ENCODE measurements at places on chromosomes 16 and 17. TPM values are rescaled to one million over a fixed set of nuclear protein-coding genes. Genes with fewer than 3 reads are reported as not detected.

DNA sequence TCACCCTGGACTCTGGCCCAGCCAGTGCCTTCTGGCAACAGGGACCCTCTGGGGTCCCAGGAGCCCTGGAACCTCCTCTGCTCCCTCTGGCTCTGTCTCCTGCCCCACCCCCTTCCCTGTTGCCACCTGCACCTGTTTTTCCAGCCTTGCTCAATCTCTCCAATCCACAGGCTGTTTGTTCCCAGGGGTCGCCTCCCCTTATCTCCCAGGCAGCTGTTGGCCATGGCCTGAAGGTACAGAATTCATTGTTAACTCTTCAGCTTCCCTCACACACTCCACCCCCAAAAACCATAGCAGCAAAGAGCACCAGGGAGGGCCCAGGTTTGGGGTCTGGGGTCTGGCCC, 39.3 kb upstream of the TOB1 start:
- H3K4me3 ChIP-seq = peak overlapping the region; percentile 10
- no peak for DNase-seq
- H3K27me3 ChIP-seq = no peaks in the 10 kb centered on the region
- H3K4me1 ChIP-seq = peaks cover 33% of the 10 kb centered on the region
- H3K27ac ChIP-seq = peak overlapping the region; percentile 95

GRCh38 chr17:55842405-55843158, 91.7 kb downstream of the PCTP start:
- no peaks in the 10 kb centered on the region for H3K4me1 ChIP-seq
- H3K27me3 ChIP-seq = peaks cover 14% of the 10 kb centered on the region
- no peak for DNase-seq
- no peak overlapping the region for H3K27ac ChIP-seq

DNA sequence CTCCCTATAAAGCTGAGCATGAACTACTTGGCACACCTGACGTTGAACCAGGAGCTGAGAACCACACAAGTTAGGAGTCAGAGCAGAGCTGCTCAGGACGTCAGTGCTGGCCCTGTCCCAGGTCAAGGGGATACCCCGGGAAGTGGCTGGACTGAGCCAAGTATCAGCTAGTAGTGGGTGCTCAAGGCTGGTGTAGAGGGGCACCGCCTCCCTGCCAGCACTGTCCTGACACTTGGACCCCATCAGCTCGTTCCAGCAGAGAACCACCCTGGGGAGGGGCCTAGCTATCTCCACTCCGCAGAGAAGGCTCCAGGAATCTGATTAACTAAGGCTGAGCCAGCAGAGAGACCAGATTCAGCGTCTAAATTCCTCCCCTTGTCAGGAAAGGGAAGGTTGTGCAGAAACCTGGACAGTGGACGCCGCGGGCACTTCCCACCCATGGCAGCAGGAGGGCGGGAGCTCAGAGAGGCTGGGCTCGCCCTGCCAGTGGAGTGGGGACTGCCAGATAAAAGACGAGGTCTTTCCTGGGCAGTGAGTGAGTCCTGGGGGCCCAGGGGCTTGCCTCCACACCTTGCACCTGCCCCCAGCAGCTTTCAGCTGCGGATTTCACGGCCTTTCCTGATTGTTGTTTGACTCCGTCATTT, 21.0 kb downstream of the C16orf90 start:
- H3K4me3 ChIP-seq = no peak overlapping the region
- DNase-seq = no peak
- no peaks in the 10 kb centered on the region for H3K27me3 ChIP-seq
- no peaks in the 10 kb centered on the region for H3K4me1 ChIP-seq
- no peak overlapping the region for H3K27ac ChIP-seq

BCO1 gene
- not detected for total RNA-seq

DNA sequence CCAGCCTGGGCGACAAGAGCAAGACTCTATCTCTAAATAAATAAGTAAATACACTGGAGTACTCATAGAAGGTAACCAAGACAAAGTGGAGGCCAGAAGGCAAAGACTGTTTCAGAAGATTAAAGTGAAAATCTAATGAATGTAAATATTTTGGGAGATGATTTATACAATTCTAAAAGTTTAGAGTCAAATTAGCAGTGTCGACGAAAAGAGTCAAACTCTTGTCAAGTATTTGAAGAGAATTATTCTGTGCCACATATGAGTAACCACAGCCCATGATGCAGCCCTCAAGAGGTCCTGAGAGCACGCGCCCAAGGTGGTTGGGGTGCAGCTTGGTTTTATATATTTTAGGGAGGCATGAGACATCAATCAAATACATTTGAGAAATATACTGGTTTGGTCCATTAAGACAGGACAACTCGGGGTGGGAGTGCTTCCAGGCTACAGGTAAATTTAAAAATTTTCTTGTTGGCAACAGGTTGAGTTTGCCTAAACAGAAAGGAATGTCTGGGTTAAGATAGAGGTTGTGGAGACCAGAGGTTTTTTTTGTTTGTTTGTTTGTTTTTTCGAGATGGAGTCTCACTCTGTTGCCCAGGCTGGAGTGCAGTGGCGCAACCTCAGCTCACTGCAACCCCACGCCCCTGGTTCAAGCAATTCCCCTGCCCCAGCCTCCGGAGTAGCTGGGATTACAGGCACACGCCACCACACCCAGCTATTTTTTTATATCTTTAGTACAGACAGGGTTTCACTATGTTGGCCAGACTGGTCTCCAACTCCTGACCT, 3.5 kb downstream of the CFDP1 start:
- H3K27ac ChIP-seq = no peak overlapping the region
- H3K4me3 ChIP-seq = no peak overlapping the region
- no peaks in the 10 kb centered on the region for H3K27me3 ChIP-seq
- peaks cover 18% of the 10 kb centered on the region for H3K4me1 ChIP-seq
- peaks cover 11% of the 10 kb centered on the region for H3K36me3 ChIP-seq
- DNase-seq = no peak

GRCh38 chr16:19980632-19981265, 92.9 kb downstream of the GPR139 start:
- H3K27ac ChIP-seq = no peak overlapping the region
- no peaks in the 10 kb centered on the region for H3K36me3 ChIP-seq
- DNase-seq = peak; percentile 6
- no peak overlapping the region for H3K4me3 ChIP-seq
- peaks cover 11% of the 10 kb centered on the region for H3K27me3 ChIP-seq
- no peaks in the 10 kb centered on the region for H3K4me1 ChIP-seq

DNA sequence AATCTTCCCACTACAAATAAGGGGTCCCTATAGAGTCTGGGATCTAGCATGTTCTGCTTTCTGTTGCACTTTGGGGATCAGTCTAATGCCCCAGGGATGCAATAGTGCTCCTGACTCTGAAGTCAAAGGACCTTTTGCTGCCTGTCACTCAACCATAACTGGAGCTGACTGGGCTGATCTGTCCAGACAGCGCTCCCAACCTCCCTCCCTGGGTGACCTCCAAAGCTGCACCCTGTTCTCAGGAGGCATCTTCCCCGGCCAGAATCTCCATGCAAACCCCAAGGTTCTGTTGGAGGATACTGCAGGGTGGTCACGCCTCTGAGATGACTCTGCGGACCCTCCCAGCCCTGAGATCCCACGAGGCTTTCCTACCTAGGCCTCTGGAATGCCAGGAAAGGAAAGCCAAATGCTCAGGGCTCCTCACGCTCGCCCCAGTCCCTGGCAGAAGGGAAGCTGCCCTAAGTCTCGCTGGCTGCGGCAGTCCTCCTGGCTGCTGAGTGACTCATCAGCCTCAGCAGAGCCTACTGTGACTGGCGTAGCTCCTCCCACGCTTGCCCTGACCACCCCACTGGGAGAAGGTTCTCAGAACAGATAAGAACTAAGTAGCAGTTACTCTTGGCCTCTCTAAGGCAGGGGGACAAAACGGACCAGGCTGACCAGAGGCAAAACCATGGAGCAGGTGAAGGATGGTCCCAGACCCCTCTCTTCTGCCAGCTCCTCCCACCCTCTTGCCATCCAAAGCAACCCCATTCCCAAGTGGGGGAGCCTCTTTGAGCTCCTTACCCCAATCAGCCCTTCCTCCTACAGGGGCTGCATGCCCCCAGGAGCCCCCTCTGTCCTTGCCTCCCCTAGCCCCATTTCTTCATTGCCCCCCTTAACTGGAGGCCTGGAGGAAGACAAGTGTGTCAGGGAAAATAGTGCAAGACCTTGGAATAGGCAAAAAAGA, 124.1 kb upstream of the TNRC6C start:
- H3K27me3 ChIP-seq = no peaks in the 10 kb centered on the region
- H3K4me3 ChIP-seq = peak overlapping the region; percentile 40
- H3K4me1 ChIP-seq = peaks cover 22% of the 10 kb centered on the region

P2RX1 gene
- total RNA-seq = not detected

GRCh38 chr17:76725580-76726230, 701 bp downstream of the JMJD6 start:
- H3K4me3 ChIP-seq = peak overlapping the region; percentile 90
- H3K27ac ChIP-seq = peak overlapping the region; percentile 94
- H3K36me3 ChIP-seq = peaks cover 77% of the 10 kb centered on the region
- peaks cover 6% of the 10 kb centered on the region for H3K4me1 ChIP-seq
- DNase-seq = no peak

WNT9B gene
- not detected for total RNA-seq

MYOCD gene
- not detected for total RNA-seq

Measured in MCF 10A (cell line).